ENCODE measurements at places on chromosomes 11 and 22. TPM values are rescaled to one million over a fixed set of nuclear protein-coding genes. Genes with fewer than 3 reads are reported as not detected.
A peak's percentile ranks its signal among the peaks of the same experiment; 100 is the strongest.

DNA sequence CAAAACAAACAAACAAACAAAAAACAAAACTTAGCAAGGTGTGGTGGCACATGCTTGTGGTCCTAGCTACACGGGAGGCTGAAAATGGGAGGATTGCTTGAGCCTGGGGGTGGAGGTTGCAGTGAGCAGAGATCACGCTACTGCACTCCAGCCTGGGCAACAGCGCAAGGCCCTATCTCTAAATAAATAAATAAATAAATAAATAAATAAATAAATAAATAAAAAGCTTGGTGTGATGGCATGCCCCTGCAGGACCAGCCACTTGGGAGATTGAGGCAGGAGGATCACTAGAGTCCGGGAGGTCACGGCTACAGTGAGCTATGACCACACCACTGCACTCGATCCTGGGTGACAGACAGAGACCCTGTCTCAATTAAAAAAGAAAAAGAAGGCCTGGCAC, 9.0 kb upstream of the STARD10 start:
- DNase-seq: no peak

Gene DBX1
- total RNA-seq: not detected

DNA sequence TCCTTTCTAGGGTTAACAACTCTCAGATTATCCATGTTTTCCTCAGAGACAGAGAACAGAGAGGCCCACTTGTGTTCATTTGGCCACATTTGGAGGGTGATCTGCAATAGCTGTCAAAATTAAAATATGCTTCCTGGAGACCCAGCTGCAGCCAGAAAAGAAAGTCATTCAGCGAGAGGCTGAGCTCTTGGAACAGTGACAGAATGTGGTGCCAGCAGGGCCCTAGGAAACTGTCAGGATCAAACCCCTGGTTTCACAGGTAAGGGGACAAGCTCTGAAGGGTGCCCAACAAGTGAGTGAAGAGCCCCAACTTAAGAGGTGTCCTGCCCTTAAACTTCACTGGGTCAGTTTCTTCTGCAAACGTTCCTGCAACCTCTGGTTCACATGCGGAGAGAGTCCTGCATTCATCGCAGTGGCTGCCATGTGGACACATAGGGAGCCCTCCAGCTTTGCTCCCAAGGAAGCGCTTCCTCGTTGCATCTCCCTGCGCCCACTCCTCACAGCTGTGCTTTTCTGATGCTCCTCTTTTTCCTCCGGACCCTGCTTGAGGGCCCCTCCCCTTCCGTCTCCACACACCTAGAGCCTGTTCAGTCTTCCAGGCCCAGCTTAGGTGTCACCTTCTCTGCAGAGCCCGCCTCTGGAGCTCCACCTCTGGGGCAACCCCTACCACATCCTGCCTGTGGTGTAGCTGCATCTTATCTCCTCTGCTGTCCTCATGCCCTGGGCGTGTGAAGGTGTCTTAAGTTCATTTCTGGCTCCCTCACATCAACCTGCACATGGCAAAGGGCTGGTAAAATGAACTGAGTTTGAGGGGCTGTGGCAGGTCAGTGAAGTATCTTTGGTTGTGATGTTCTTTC, 3.9 kb downstream of the UCP3 start:
- DNase-seq: peak; percentile 51

DNA sequence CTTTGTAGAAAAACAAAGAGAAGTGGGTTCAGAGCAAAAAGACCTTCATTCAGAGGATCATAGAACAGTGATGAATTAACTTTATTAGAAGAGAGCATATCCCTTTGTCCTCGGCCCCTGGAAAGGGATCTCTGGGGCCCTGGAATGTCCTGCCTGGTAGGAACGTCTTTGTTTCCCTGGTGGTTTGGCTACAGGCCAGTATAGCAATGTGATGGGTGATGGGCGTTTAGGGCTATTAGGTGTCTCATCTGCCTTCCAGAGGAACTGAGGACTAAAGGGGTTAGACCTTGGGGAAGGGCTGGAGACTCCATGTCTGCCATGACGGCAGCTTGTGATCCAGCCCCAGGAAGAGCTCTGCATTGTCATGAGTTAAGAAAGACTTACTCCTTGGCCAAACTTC, 9.1 kb downstream of the APOL4 start:
- DNase-seq: no peak

- DNase-seq: no peak
Observed at GRCh38 chr11:124541204-124541603, 2.2 kb downstream of the OR8B12 start.

- no peak for DNase-seq
Observed at GRCh38 chr22:43150731-43151206, 590 bp upstream of the TSPO start.

- no peak for DNase-seq
Observed at GRCh38 chr11:98243897-98244296, 776.9 kb upstream of the CNTN5 start.

GRCh38 chr11:44711113-44711786, 15.5 kb upstream of the TSPAN18 start:
- DNase-seq: no peak

- DNase-seq: no peak
Observed at GRCh38 chr11:104467404-104467803, 303.5 kb upstream of the PDGFD start.

DNA sequence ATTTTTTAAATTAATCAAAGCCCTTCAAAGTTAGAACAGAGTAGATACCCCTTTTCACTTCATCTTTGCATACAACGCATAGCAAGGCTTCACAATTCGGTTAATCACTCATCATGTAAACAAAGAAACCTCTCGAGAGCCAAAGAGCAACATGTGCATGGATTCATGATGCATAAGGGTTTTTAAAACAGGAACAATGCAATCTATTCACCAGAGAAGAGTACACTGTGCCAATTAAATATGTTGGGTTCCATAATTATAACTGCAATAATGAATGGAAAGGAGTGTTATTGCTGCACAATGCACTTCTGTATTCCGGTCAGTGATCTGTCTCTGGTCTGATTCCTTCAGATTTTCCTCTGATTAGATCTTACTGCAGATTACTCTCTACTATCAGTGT, 45.3 kb downstream of the CADM1 start:
- DNase-seq: no peak

Gene PKDREJ
- 0.05 TPM for total RNA-seq

DNA sequence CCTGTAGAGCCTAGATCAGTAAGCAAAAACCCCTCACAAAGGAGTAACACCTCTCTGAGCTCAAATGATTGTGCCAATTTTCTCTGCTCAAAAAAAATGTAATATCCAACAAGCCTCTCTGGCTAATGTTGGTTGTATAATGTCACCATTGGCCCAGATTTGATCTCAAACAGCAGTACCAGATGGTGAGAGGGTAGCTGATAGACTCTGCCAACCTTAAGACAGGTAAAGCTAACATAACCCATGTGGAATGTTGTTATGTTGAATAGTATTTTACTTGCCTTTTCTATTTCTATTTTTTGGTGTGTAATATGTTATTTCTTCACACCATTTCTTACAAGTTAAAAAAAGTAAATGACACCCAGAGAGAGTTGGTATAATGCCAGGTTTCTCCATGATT, 166.7 kb upstream of the GUCY1A2 start:
- no peak for DNase-seq

- peak; percentile 91 for DNase-seq
Observed at GRCh38 chr11:76919887-76920746, 59.4 kb downstream of the ACER3 start.

DNA sequence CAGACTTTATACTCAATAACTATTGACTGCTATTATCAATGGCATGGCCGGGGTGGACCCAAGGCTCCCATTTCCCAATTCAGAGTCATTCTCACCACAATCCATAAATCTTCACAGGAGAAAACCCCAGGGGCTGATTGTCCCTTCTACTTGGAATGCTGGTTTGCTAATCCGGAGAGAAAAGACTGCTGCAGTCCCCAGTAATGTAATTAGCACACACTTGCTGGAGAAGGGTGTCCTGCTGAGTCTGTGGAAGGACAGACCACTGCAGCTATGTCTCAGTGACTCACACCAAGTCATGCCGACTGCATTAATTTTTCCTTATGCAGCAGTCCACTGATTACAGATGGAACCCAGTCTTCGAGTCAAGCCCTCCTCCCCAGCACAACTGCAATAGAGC, 5.9 kb upstream of the ETS1 start:
- DNase-seq: no peak

- no peak for DNase-seq
Observed at GRCh38 chr11:65213322-65214211, 31.8 kb downstream of the CAPN1 start.

GRCh38 chr22:48102581-48102980, 1340.1 kb downstream of the TBC1D22A start:
- DNase-seq: no peak
